ENCODE measurements at places on chromosomes 6 and 20.

- peaks cover 12% of the 10 kb centered on the region for H3K36me3 ChIP-seq
- H3K27me3 ChIP-seq = no peaks in the 10 kb centered on the region
- H3K4me3 ChIP-seq = no peak overlapping the region
These were observed 27.8 kb downstream of the ACSS1 start for GRCh38 chr20:25030007-25030648.

DNA sequence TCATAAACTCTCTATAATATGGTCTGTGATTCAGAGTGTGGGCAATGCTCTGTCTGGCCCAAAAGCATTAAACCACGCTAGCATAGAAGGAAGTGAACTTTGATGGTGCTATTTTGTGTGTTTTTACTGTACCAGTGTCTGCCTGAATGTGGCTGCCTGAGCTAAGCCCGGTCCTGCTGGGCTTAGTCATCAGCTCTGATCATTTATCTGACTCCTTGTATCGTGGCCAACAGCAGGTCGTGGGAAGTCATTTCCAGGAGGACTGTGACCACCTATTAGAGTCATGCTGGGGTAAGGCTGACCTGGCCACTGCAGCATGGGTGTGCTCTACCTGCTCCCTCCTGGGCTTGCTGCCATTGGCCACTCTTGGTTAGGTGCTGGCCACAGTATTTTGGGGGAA, 239.1 kb upstream of the CEP162 start:
- no peak overlapping the region for H3K4me3 ChIP-seq
- H3K36me3 ChIP-seq = no peaks in the 10 kb centered on the region
- no peaks in the 10 kb centered on the region for H3K4me1 ChIP-seq
- H3K27ac ChIP-seq = no peak overlapping the region
- no peak for DNase-seq

DNA sequence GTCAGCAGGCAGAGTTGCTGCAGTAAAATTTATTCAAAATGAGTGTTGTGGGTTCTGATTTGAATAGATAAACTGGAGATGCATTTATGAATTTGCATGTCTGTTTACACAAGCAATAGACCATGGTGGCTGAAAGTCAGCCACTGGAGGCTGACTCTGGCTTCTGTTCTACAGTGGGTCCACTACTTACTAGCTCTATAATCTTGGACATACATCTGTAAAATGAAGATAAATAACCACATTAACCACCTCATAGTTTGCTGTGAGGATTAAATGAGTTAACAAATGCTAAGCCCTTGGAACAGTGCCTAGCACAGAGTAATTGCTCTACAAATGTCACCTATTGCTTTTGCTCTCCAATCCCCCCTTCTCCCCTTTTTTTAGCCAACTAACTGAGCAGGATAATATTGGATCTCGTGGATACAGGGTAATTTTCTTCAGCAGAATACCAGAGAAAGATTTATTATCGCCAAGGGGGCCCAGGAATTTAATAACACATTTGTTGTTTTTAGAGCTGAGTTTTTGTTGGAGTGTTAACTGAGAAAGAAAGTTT, 1.4 kb upstream of the PM20D2 start:
- no peak for DNase-seq
- H3K27me3 ChIP-seq = no peaks in the 10 kb centered on the region
- peaks cover 9% of the 10 kb centered on the region for H3K4me1 ChIP-seq
- H3K27ac ChIP-seq = no peak overlapping the region
- H3K4me3 ChIP-seq = no peak overlapping the region

DNA sequence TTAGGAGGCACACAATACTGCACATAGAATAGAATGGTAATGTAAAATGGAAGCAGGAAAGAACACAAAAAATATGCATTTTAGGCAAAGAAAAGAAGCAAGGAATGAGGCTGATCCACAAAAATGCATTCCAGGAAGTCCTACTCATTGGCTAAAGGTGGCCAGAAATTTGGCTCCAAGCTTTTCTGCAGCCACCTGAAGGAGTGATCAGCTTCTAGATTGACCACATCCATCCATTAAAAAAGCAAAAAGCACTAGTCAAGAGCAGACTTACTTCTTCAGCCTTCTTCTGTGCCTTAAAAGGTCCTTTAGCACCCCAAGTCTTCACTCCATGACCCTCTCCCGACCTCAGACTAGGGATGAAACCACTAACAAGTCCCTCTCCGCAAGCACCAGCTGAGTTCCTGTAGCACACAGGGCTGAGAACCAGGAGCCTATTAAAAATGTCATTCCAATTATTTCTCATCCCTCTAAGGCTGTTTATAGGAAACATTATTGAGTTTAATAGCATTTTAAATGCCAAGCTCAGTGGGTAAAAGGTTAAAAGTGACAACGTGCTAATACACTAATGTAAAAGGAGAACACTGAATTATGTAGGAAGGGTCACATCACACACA, 36.5 kb downstream of the TRAM2 start:
- no peaks in the 10 kb centered on the region for H3K36me3 ChIP-seq
- DNase-seq = no peak
- H3K4me3 ChIP-seq = no peak overlapping the region
- peaks cover 33% of the 10 kb centered on the region for H3K4me1 ChIP-seq
- H3K27ac ChIP-seq = no peak overlapping the region

DNA sequence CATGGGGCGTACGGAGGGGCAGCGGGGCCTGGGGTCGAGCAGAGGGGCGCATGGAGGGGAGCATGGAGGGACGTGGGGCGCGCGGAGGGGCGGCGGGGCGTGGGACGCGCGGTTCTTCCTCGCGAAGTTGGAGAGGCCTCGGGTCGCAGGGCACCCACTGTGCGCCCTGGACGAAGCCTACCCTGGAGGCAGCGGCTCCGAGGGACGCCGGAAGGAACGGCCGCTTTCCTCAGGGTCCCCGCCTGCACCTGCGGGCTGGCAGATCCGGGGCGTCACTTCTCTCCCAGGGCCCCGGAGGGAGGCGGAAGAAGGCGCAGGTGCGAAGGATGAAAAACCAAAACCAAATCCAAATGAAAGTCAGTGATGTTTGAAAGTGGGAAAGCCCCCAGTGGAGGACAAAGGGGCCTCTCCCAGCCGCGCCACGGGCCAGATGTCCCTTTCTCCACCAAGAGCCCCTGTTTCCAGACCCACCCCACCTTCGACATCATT, 142.1 kb upstream of the PDE10A start:
- H3K4me1 ChIP-seq = no peaks in the 10 kb centered on the region
- H3K27ac ChIP-seq = no peak overlapping the region
- no peak overlapping the region for H3K4me3 ChIP-seq
- H3K27me3 ChIP-seq = no peaks in the 10 kb centered on the region
- DNase-seq = no peak

DNA sequence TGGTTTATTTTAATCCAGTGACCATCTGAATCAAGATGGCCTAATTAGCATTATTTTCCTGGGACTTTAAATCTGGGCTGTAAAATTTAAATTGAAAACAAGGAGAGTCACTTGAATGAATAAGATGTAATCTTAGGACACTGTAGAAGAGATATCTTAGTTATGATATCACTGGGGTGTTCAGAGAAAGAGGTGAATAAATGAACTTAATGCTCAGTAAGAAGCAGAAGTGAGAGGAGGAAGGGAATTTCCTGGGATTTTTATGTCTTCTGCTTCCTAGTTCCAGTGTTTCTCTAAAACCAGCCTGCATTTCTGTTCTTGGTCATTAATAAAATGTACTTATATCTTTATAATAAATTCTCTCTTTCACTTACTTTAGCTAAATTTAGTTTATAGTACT, 136.8 kb upstream of the PTPRK start:
- H3K27ac ChIP-seq = no peak overlapping the region
- H3K4me1 ChIP-seq = no peaks in the 10 kb centered on the region
- no peaks in the 10 kb centered on the region for H3K36me3 ChIP-seq
- no peaks in the 10 kb centered on the region for H3K27me3 ChIP-seq
- no peak for DNase-seq
- H3K4me3 ChIP-seq = no peak overlapping the region

DNA sequence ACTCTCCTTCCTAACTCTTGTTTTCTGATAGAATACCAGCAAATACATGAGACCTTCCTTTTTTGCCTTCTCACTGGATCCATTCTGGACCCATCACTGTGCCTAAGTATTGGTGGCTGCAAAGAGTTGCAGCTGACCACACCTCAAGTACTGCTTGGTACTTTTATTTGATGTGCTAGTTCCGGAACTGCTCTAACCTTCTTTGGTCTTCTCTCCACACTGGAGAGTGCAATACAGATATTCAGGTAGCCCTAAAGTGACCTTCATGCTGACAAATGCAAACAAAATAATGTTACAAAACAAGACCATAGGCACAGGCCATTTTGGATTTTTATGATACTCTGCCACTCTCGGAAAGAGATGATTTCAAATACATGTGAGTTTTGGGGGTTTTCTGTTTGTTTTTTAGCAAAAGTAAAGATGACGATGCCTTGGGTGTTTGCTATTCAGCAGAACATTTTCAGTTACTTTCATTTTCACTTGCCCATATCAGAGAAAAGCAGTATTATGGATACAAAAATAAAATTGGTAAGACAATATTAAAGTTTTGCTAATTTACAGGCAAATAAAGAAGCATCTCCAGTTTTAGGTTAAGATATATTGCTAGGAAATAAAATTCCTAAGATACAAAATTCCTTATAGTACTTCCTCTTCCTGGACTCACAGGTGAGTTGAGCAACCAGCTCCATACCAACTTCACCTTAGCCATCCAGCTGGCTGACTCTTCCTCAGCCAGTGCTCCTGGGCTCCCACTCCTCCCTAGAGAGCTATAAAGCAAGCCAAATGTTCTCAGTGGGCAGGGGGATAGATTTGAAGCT, 42.0 kb downstream of the PTPRK start:
- H3K4me3 ChIP-seq = peak overlapping the region; percentile 48
- no peak overlapping the region for H3K27ac ChIP-seq
- no peaks in the 10 kb centered on the region for H3K36me3 ChIP-seq
- peaks cover 10% of the 10 kb centered on the region for H3K4me1 ChIP-seq
- H3K27me3 ChIP-seq = no peaks in the 10 kb centered on the region

DNA sequence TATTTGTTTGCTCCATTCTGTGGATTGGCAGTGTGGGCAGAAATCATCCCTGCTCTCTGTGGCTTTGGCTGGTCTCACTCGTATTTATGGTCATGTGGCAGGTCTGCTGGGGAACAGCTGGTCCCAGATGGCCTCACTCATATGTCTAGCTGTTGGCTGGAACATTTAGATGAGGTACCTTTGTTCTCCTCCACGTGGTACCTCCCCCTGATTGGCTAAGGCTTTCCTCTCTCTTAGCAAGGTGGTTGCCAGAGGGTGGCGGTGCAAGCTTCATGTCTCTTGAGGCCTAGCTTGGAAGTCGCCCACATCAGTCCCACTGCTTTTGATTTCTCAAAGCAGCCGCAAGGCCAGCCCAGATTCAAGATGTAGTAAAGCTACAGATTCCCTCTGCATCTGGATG, 348.5 kb upstream of the BTBD3 start:
- no peak for DNase-seq
- no peaks in the 10 kb centered on the region for H3K27me3 ChIP-seq
- no peaks in the 10 kb centered on the region for H3K4me1 ChIP-seq
- H3K27ac ChIP-seq = no peak overlapping the region

- no peaks in the 10 kb centered on the region for H3K27me3 ChIP-seq
- no peaks in the 10 kb centered on the region for H3K4me1 ChIP-seq
- DNase-seq = no peak
- H3K36me3 ChIP-seq = no peaks in the 10 kb centered on the region
- H3K27ac ChIP-seq = no peak overlapping the region
These were observed 175.4 kb downstream of the ERMARD start for GRCh38 chr6:169926617-169927417.

- DNase-seq = no peak
- H3K27me3 ChIP-seq = no peaks in the 10 kb centered on the region
- H3K36me3 ChIP-seq = no peaks in the 10 kb centered on the region
- H3K4me3 ChIP-seq = no peak overlapping the region
These were observed 151.2 kb downstream of the PDE10A start for GRCh38 chr6:165511807-165512206.

DNA sequence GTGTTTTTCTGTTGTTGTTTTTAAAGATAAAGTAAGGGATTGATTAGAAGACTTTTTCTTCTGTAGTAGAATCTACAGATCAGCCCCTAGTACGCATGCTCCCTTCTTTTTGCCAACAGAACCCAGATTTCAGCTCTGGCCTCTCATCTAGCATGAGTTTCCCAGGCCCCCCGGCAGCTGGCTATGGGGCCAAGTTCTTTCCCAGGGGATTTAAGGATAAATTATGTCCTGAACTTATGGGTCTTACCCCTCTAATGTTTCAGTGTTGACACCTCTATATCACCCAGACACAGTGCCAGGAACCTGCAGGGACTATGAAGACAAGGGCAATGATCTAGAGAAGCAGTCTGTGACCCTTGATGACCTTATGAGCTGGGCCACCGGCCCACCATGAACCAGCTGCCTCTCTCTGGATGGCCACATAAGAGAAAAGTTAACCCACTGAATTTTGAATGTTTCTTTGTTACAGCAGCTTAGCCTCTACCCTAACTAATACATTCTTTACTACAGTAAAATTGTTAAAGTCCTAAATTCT, 150.5 kb downstream of the UNC5CL start:
- H3K27ac ChIP-seq = no peak overlapping the region
- DNase-seq = no peak

DNA sequence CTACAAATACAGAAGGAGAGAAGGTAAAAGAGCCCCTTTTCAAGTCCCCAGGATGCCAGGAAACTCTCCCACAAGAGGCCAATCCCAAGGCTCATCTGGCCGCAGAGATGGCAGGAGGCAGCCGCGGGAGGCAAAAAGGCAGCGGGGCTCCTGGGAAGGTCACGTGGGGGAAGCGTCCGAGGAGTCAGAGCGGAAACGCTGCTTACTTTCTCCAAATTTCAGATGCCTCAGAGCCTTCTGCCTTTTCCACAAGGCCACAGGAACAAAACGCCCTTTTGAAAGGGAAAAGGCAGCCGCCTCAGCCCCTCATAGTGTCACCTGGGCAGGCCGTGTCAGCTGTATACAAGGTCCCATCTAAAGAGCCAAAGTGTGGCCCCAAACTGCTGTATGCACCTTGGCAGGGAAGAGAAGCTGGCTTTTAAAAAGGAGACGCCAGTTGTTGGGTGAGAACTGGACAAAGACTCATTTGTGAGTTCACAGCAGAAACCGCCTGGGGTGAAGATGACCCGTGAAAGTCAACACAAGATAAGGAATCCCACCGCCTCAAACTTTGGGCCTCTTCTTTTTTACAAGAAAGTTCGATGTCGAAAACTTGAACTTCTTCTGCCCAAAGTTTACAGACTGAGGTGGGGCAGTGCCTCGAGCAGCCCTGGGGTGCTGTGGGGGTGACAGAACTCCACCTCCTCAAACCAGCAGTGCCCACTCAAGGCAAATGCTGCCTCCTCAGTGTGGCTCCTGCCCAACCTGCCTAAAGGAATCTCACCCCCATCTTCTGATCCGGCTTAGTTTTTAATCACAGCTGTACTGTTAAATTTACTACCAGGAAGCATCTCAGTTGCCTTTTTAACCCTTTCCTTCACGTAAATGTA, 45.4 kb downstream of the EZR start:
- H3K27ac ChIP-seq = peak overlapping the region; percentile 9
- peaks cover 78% of the 10 kb centered on the region for H3K36me3 ChIP-seq
- no peaks in the 10 kb centered on the region for H3K27me3 ChIP-seq
- no peak overlapping the region for H3K4me3 ChIP-seq
- peaks cover 36% of the 10 kb centered on the region for H3K4me1 ChIP-seq
- DNase-seq = no peak

GRCh38 chr6:139603581-139603980, 229.1 kb upstream of the CITED2 start:
- no peaks in the 10 kb centered on the region for H3K4me1 ChIP-seq
- no peaks in the 10 kb centered on the region for H3K27me3 ChIP-seq
- H3K27ac ChIP-seq = no peak overlapping the region
- no peaks in the 10 kb centered on the region for H3K36me3 ChIP-seq
- no peak overlapping the region for H3K4me3 ChIP-seq

- no peak overlapping the region for H3K27ac ChIP-seq
- H3K36me3 ChIP-seq = no peaks in the 10 kb centered on the region
- no peak for DNase-seq
- H3K4me3 ChIP-seq = no peak overlapping the region
These were observed 3.2 kb downstream of the MARCKS start for GRCh38 chr6:113860181-113860955.

Measured in CD8-positive, alpha-beta memory T cell (primary cell).